ENCODE measurements at places on chromosomes 4 and X.

GRCh38 chrX:65690057-65690855 lies 22.8 kb downstream of the MSN start:
- no peak for DNase-seq

GRCh38 chrX:153766871-153767673 lies 3.0 kb downstream of the PLXNB3 start:
- no peak for DNase-seq

DNA sequence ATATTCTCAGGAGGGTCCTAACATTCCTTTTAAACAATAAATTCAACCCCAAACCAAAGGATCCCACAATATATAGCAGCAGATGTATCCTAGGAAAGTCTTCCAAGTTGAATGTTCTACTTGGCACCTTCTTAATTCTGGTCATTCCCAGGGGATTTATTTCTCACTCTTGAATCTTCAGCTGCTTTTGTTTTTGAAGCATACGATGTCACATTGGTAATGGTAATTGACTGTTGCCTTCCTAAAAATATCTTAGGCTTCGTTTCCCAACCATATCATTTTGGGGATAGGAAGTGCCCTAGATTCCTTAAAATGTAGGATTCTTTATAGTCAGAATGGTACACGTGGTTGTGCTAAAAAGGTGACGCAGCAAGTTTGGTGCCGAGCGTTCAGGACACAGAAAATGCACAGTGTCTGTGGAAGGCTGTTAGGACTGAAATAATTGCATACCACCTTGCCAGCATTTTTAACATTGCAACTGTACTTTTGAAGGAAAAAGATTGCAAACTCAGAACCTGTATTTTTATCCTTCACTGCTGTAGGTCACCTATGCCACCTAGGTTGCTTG lies 8.1 kb downstream of the SNX25 start:
- DNase-seq, result no peak

GRCh38 chrX:20026278-20026677 lies 35.4 kb upstream of the BCLAF3 start:
- DNase-seq, result no peak

GRCh38 chr4:122212880-122213279 lies 60.7 kb downstream of the BLTP1 start:
- no peak for DNase-seq

- no peak for DNase-seq
Measured at GRCh38 chr4:77089866-77090265, 14.1 kb upstream of the CCNI start.

DNA sequence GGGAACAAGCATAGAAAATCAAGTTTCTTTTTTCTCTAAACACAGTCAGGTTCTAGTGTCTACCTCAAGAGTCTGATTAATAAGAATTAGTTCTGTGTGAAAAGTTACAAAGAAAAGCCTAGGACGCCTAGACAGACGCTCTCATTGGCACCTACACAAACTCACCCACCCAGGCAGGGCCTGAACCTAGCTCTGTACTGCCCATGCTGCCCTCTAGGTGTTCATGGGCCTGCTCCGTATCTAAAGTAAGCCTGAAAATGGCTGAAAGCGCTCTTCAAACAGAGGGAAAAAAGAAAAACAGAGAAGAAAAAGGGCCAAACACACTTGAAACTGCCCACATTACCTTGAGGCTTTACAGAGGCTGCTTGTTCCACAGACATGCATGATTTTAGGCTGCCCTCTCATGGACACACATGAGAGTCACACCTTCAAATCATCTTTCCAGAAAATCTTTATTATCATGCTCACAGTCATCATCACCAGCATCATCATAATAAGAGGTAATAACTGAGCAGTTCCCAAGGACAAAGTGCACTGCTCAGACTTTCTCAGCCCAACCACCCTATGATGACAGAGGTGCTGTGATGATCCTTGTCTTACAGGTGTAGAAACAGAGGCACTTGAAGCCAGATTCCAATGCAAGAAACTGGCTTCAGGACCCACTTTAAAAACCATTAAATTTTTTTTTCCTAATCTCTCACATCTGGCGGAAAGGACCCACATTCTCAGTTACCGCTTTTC lies 49.6 kb downstream of the MAP7D2 start:
- DNase-seq, result no peak

GRCh38 chr4:38693569-38693968 lies 29.6 kb downstream of the KLF3 start:
- no peak for DNase-seq

DNA sequence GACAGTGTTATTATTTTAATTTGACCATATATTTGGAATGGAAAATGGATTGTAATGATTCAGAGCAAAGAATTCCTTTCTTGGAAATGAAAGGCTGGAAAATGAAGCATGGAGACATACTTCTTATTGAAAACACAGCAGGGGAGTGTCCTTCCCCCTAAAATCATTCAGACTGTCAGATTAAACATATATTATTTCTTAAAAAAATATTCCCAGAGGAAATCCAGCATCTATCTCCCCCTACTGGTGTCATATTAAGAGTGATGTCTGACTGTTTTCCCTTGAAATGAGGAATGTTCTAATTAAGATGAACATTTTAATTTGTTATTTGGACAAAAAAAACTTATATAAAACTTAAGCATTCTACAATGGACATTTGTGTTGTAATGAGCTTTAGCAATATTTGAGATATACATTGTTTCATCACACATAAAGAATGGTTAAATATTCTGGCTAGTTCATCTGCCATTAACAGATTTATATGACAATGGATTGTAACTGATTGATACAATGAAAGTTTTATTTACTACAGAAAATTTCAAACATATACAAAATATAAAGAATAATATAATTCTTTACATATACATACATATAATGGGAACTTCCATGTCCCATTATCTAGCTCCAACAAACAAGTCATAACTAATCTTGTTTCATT lies 264.6 kb downstream of the SPRY1 start:
- DNase-seq, result no peak

- no peak for DNase-seq
Measured at GRCh38 chrX:344371-344901, 25.8 kb upstream of the GTPBP6 start.

DNA sequence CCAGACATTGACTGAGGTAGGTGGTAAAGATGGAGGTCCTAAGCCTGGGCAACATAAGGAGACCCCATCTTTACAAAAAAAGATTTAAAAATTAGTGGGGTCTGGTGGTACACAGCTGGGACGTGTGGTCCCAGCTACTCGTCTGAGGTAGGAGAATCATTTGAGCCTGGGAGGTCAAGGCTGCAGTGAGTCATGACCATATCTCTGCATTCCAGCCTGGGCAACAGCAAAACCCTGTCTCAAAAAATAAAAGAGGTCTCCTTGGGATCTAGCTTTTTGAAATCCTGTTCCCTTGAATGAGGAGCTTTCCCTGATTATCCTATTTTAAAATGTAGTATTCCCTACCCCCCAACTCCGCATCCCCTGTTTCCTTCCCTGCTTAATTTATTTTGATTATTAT lies 78.7 kb upstream of the OGT start:
- no peak for DNase-seq

DNA sequence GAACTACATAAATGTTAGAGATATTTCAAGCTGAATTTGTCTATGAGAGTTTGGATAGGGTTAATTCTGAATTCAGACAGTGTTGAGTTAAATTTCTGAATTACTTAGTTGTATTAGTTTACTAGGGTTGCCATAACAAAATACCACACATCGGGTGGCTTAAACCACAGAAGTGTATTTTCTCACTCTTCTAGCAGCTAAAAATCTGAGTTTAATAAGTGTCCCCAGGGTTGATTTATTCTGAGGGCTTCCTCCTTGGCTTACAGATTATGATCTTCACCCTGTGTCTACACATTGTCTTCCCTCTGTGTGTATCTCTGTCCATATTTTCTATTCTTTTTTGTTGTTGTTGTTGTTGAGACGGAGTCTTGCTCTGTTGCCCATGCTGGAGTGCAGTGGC lies 318.6 kb downstream of the PACRGL start:
- DNase-seq, result no peak

DNA sequence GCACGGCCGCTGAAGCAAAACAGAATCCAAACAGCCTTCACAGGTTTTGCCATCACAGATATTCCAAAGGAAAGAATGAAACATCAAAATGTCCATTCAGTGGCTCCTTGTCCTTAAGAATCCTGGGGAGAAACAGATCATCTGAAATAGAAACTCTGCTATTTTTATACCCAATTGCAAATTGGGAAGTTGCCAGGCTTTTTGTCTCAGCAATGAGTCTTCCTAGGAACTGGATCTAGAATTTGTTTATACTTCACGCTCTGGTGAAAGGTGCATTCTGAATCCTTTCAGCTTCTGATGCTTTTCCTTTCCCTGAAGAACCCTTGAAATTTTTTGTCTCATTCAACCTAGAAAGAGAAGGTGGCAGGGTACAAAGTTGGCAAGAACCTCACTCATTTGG lies 218.9 kb downstream of the FBXW7 start:
- DNase-seq, result no peak

GRCh38 chr4:151195801-151196200 lies 81.2 kb upstream of the PRSS48 start:
- DNase-seq, result no peak

DNA sequence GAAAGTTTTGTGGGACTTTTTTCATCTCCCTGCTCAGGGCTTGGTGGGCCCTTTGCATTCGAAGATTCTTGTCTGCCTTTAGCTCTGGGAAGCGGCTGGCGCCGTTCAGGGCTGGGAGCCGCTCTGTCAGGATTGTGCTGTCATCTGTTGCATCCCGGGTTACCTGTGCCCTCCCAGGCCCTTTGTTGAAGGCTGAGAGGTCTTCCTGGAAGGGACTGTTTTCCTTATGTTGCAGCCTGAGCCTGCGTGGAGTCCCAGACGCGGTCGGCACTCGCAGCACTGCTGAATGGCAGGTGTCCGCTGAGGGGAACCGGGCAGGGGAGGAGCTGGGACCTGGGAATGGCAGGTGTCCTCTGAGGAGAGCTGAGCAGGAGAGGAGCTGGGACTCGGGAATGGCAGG lies 15.9 kb downstream of the RGS12 start:
- DNase-seq, result no peak

DNA sequence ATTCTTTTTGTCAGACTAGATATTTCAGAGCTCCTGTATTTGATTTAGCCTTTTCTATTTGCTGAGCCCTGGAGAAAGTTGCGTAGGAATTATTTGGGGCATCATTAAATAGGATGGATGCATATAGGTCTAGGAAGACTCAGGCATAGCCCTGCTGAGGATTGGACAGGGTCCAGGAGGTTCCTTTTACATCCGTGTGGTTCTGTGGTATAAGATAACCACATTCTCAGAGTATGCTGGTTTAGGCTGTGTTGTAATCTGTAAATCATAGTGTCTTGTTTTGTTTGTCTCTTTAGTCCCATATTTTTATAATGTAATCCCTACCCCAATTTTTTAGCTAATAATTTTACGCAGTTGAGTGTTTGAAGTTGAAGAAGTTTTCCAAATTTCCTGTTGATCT lies 513.7 kb downstream of the RPA4 start:
- DNase-seq, result no peak

DNA sequence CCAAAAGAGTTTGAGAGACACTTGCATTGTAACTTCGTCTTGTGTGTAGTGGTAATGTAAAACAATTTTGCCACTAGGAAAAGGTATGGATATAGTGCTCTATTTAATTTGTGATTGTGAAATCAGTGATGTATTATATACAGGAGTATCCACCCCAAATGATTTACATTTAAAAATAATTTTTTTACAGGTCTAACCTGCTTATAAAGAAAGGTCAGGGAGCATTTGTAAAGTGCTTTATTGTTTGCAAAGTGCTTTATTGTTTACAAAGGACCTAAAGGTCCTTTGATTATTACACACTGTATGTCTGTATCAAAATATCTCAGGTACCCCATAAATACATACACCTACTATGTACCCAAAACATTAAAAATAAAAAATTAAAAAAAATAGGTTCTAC lies 70.3 kb downstream of the DCK start:
- DNase-seq, result no peak

DNA sequence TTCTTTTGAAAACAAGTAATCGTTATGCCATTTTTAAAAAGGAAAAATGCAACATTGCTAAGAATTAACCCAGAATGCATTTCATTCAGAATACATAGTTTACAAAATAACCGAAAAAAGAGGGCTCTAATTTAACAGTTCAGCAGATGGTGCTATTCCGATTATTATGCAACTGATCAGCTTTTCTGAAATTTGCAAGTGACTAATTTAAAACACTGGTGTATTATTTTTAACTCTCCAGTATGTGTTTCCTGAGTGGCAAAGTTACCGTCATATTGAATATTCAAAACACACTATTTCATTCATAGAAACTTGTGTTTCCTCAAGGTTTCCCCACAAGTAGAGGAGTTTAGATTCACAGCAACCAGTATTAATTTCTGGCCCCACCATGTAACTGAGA lies 21.1 kb downstream of the ZBTB49 start:
- DNase-seq, result no peak

DNA sequence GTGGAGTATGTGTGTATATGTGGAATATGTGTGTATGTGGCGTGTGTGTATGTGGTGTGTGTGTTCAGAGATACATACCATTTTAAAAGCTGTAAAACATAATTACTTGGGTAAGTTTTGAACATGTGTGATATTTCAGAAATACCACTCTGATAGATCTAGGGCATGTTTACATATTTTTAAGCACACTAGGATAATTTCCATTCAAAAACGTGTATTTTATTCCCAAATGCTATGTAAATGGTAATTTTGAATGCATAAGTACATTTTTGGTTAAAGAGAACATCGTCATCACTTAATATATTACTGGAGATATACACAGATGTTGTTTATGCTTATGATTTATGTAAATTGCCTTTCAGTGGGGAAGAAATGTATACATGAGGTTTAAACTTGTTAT lies 34.7 kb upstream of the SHISA3 start:
- no peak for DNase-seq

- DNase-seq, result no peak
Measured at GRCh38 chr4:186236126-186236525, 8.8 kb downstream of the KLKB1 start.

DNA sequence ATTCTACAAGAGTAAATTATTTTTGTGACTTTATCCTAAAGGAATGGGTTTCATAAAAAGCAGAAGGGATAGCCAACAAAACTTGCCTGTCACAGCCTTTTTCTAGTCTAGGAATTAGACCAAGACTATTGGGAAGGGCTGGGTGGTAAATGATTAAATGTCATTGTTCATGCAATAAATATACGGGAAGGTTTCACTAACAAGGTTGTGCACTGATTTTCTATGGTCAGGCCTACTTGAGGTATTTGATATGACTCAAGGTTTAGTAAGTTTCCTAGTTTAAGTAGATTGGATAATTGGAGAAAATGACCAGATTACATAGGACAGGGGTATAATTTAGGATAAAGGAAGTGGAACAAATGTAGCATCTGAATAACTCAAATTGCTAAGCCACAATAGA lies 249.1 kb upstream of the BMP3 start:
- no peak for DNase-seq

- no peak for DNase-seq
Measured at GRCh38 chrX:46814966-46815365, 21.9 kb upstream of the RP2 start.

- DNase-seq, result no peak
Measured at GRCh38 chr4:128468123-128468989, 180.7 kb upstream of the PGRMC2 start.

DNA sequence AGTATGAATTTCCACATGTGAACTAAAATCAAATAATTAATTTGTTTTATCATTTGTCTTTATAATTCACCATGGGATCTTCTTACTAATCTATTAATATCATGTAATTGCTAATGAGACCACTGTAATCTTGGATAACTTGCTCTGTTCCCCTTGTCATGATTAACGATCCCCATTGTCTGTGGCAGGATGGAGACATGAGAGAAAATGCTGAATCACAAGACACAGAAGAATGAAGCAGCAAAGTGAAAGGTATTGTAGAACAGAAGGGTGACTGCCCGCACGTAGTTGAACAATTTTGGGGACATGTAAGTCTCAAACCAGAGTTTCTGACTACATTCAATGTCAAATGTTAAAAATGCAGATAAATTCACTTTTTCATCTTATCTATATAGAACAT lies 135.2 kb downstream of the EPHA5 start:
- no peak for DNase-seq
